ENCODE measurements at places on chromosomes 1 and 21.

- no peak for DNase-seq
Measured at GRCh38 chr1:152941037-152941711, 5.8 kb upstream of the SPRR5 start.

- DNase-seq, result no peak
Measured at GRCh38 chr1:99655376-99655775, 9.5 kb downstream of the PALMD start.

- no peak for DNase-seq
Measured at GRCh38 chr21:42401154-42401553, 2.5 kb upstream of the UBASH3A start.

GRCh38 chr1:44642255-44642654 lies 32.0 kb downstream of the TMEM53 start:
- DNase-seq, result no peak

DNA sequence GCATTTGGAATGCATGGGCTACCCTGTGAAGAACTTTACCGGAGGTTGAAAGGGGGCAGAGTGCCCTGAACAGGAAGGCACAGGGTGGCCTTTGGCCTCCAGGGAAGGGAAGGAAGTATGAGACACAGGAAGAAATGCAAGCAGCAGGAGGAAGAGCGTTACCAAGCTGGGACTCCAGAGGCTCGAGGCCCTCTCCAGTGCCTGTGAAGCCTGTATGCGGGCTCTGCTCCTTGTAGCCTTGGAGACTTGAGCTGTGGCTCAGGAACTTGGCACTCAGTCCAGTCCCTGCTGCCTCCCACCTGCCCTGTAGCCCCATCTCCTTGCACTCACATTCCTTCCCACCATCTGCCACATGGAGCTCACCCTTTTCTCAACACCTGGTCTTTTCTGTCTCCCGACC lies 33.5 kb upstream of the RNF19B start:
- no peak for DNase-seq

DNA sequence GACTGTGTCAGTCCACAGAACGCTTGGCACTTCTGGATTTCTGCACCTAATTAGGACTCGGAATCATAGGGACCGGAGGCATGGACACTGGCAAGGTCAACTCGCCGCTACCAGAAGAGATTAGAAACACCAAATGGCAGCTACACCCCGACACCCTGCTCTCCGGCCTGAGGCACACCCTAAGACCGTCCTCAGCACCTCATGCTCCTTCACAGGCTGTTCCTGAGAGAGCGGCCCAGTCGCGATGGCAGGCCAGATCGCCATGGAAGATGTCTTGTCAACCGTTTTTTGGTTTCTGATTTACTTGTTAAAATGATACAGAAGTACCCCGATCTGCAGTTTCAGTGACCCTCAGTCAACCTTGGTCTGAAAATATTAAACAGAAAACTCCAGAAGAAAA lies 46.8 kb downstream of the NPHP4 start:
- no peak for DNase-seq

DNA sequence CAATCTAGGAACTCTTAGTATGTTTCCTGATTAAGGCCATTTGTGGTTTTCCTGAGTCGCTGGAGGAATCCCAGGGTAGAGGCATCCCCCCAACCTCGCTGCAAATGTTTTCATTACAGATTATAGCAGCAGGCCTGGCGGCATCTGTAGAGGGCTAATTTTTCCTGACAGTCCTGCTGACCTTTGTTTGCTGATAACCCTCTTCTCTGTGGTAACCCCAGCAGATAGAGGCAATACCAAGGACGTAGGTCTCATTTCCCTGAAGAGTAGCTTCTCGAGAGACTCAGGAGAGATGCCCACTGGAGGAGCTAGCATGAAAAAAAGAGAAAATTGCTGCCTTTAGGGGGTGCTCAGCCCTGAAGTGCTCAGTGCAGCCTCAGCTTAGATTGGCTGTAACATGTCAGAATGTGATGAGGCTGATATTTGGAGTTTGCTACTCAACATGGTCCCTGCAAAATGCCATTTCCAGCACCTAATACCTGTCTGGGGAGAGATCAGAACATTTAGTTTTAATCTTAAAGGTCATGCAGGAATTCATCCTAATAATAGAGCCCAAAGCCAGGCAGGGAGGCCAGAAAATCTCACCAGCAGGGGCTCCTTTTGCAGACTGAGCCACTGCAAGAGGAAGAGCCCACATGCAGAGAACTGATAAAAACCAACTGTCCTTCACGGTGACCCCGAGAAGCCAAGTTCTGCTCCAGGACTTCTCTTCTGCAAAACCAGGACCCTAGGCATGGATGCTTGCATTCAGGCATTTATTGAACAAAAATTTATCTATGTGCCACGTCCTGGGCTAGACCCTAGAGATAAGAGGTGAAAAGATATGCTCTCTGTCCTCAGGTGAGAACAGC lies 184.5 kb downstream of the KAZN start:
- DNase-seq, result no peak

DNA sequence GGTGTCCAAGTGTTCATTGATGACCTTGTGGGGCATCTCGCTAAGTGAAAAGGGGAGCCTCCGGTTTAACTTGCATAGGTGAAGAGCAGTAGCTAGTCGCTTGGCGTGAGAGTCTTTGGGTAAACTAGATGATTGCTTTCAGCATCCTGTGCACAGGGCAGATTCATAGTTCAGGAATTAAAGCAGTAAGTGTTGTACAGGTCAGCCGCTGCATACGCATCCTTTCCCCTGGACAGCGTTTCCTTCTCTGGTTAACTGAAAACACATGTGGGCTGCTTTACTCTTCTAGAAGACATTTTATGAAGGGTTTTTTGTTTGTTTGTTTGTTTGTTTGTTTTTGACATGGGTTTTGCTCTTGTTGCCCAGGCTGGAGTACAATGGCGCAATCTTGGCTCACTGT lies 12.1 kb downstream of the NDUFV3 start:
- no peak for DNase-seq

DNA sequence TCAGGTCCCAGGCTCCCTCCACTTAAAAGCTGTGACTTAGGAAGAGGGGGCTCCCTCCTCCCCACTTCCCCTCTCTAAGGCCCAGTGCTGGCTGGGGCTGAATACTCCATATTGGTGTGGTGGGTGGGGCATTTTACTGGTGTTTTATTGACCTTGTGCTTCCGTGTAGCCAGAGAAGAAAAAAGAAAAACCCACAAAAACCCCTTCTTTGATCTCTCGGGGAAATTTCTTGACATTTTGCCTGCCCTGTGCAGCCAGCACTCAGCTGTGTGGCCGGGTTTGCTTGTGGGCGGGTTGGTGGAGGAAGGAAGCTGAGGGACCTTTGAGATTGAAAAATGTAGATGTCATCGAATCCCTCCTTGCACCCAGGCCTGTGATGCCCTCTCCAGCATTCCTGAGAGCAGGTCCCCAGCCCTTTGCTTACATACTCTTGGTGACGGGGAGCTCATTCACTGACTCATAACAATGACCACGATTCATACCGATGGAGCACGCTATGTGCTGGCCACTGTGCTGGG lies 24.8 kb downstream of the TNFRSF8 start:
- no peak for DNase-seq

DNA sequence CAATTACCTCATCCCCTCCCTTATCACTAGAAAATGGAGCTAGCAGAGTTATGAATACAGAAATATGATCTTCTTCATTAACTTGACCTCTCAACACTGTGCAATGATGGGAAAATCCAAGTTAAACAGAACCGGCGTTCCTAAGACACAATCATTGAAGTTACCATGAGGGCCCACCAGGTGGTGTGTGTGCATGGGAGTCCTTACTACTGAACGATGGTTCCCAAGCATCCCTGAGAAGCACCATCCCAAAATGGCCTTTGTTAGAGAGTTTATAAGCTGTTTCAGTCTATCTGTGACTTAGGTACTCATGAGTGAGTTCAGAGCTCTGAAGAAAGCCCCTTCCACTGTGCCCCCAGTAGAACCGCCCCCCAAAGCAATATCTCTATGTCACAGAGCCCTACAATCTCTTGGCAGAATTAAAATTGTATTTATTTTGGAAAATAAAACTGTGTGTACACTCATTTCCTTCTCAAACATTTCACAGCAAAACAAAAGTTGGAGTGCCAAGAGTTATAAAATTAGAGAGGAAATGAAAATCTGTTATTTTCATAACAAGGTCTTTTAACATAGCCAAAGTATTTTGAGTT lies 56.8 kb downstream of the PLD5 start:
- peak; percentile 71 for DNase-seq

DNA sequence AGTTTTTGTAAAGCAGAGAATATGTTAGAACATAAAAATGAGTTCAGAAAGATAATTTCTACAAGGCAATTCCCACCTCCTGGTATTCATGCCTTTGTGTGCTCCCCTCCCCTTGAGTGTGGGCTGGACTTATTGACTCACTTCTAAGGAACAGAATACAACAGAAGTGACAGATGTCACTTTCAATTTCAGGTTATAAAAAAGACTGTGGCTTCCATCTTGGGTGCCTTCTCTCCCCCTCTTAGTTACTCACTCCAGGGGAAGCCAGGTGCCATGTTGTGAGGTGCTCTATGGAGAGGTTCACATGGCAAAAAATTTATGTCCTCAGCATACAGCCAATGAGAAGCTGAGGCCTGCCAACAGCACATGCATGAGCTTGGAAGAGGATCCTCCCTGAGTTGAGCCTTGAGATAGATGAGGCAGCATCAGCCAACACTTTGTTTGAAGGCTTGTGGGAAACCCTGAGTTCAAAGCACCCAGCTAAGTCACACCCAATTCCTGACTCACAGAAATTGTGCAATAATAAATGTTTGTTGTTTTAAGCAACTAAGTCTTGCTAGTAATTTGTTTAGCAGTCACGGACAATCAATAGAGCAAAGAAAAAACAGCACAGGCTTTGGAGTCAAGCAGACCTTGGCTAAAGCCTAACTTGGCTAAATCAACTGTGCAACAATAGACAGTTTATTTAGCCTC lies 73.5 kb upstream of the NGF start:
- DNase-seq, result no peak

GRCh38 chr1:63602629-63603028 lies 9.4 kb downstream of the PGM1 start:
- DNase-seq, result no peak

GRCh38 chr1:173862769-173863223 lies 5.0 kb downstream of the GAS5 start:
- no peak for DNase-seq

GRCh38 chr1:101242324-101243050 lies 5.7 kb downstream of the S1PR1 start:
- DNase-seq, result no peak

GRCh38 chr1:109112652-109113285 lies 1.1 kb upstream of the ELAPOR1 start:
- DNase-seq, result peak; percentile 97

DNA sequence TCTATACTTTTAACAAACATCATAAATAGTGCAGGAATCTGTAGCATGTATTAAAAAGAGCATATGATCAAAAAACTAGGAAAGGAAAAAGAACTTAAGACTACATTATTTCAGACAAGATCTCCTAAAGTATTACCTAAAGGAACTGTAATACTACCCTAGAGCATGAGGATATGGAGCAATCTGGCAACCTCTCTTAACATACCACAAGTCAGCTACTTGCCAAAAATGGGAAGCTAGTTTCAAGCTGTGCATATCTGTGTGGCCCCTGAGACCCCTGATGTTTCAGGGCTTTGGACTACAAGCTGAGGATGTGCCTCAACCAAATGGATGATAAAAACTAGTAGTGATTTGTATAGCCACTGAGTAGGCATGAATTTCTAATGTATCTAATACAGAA lies 525.6 kb downstream of the PTBP2 start:
- no peak for DNase-seq

DNA sequence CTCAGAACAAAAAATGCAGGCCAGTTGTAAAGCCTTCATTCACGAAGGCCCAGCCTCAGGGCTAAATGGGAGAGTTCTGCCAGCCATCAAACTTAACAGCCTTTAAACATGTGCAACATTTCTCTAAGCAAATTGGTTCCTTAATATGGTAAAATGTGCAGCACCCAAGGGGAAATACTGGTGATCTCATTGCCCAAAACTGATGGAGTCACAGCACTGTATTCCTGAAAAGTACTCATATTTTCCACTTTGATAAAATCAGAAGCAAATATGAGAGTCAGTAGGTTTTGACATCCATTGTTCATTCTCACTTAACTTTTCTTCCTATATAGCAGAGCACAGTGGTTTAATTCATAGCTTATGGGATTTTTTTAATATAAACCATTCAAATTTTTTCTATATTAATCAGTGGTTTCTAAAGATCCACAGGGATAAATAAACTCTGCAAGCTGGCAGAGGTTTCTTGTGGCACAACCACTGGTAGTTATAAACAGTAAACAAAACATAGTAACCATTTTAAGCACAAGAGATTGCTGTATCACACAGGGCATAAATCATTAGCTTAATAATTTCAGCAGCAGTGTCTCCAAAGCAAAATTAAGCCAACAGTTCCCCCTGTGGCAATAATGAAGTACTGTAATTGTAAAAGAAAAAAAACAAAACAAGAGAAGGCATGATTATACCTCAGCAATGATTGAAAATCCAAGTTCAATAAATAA lies 106.9 kb upstream of the LYPLAL1 start:
- DNase-seq, result no peak

DNA sequence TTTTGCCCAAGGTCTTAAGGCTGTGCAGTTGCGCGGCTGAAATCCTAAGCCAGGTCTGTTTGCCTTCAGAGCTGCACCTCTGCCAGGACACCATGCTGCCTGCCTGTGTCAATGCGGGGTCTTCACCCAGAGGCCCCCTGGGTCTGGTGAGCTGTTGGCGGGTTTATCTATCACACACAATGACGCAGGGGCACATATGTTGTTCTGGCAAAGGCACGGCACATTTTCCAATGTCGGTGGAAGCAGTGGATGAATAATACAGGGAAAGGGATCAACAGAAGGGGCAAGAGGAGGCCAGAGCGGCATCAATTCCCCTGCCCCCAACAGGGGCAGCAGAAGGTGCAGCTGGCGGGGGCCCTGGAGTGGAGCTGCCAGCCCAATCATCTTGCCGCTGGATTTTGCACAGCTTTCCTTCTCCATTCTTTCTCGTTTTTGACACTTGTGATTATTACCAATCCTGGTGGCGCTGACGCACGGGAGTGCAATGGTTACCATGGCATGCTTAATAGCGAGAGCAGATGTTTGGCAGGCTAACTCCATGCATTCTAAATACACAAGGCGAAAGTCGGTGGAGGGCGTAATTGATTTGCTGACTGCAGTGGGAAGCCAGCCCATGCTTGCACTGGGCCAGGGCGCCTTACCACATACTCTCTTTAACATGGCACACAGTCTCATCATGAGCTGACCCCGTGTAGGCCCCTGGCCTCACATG lies 45.8 kb upstream of the CYP2J2 start:
- DNase-seq, result no peak

GRCh38 chr1:178031856-178032320 lies 62.0 kb upstream of the RASAL2 start:
- peak; percentile 90 for DNase-seq

- DNase-seq, result no peak
Measured at GRCh38 chr1:211182746-211183145, 48.8 kb upstream of the KCNH1 start.

All from HEK293T (cell line).